ENCODE measurements at places on chromosomes 7 and 10. TPM values are rescaled to one million over a fixed set of nuclear protein-coding genes. Genes with fewer than 3 reads are reported as not detected.

The ZNF467 gene
- total RNA-seq: not detected

The PROSER2 gene
- 1.6 TPM for total RNA-seq

The PILRA gene
- total RNA-seq: not detected

The ZNF736 gene
- 8.2 TPM for total RNA-seq

The BAMBI gene
- total RNA-seq: 39.1 TPM

The PRF1 gene
- total RNA-seq: not detected

The FAM237B gene
- not detected for total RNA-seq

The CYP3A5 gene
- total RNA-seq: 0.24 TPM

The PRTFDC1 gene
- not detected for total RNA-seq

The DMBT1 gene
- 0.10 TPM for total RNA-seq

The CALML3 gene
- not detected for total RNA-seq

The IDI2 gene
- not detected for total RNA-seq

The EPHB6 gene
- total RNA-seq: not detected

The ENTPD1 gene
- total RNA-seq: 0.20 TPM

The ASAH2B gene
- total RNA-seq: 6.6 TPM

The CARD11 gene
- total RNA-seq: not detected

The RARRES2 gene
- not detected for total RNA-seq

The FAM25A gene
- not detected for total RNA-seq

The GRM3 gene
- total RNA-seq: not detected

The GIMAP7 gene
- not detected for total RNA-seq

The KRIT1 gene
- total RNA-seq: 37.5 TPM

The MNX1 gene
- total RNA-seq: 2.0 TPM

The CLRN3 gene
- not detected for total RNA-seq

The CPVL gene
- total RNA-seq: 3.8 TPM

The ANXA8 gene
- 0.29 TPM for total RNA-seq

The WNT8B gene
- not detected for total RNA-seq

The HOXA2 gene
- 0.84 TPM for total RNA-seq

The MYOF gene
- total RNA-seq: 57.1 TPM

The PNLIPRP3 gene
- total RNA-seq: not detected

The POM121C gene
- total RNA-seq: 8.2 TPM

The SPDYE2B gene
- not detected for total RNA-seq

The TCF7L2 gene
- 2.1 TPM for total RNA-seq

The TAS2R41 gene
- total RNA-seq: not detected

The FKBP6 gene
- not detected for total RNA-seq

The ZNF479 gene
- total RNA-seq: not detected

The KCND2 gene
- total RNA-seq: not detected

The AKR1B15 gene
- total RNA-seq: 2.6 TPM

The CCDC201 gene
- not detected for total RNA-seq

The INTS1 gene
- 49.5 TPM for total RNA-seq

The CTTNBP2 gene
- total RNA-seq: 0.48 TPM

The COBL gene
- total RNA-seq: not detected

The ARHGAP22 gene
- total RNA-seq: 31.0 TPM

The PRSS37 gene
- total RNA-seq: not detected

The CREB5 gene
- 3.8 TPM for total RNA-seq

The FLNC gene
- total RNA-seq: 11.2 TPM

The LRIT1 gene
- total RNA-seq: not detected

The GPR85 gene
- total RNA-seq: 4.2 TPM

The MCM7 gene
- total RNA-seq: 221 TPM

The ANXA8L1 gene
- not detected for total RNA-seq

The PRR15 gene
- total RNA-seq: not detected

Measured in RPMI7951 (cell line).